ENCODE measurements at places on chromosomes 16 and 17. TPM values are rescaled to one million over a fixed set of nuclear protein-coding genes. Genes with fewer than 3 reads are reported as not detected.

DNA sequence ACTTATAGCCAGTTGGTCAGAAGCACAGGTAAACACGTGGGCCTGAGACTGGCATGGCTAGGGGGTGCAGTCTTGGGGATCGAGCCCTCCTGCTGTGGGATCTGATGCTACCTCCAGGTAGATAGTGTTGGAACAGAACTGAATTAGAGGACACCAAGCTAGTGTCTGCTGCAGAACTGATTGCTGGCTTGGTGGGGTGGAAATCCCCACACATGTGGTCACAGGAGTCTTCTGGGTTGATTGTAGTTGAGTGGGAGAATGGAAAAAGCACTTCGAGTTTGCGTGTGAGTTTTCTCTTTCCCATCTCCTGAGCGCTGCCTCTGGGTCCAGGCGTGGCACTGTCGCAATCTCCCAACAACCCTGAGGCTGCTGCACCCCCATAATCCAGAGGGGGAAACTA, 8.0 kb upstream of the SPATA32 start:
- no peak for DNase-seq

Gene KRTAP3-1
- total RNA-seq = not detected

DNA sequence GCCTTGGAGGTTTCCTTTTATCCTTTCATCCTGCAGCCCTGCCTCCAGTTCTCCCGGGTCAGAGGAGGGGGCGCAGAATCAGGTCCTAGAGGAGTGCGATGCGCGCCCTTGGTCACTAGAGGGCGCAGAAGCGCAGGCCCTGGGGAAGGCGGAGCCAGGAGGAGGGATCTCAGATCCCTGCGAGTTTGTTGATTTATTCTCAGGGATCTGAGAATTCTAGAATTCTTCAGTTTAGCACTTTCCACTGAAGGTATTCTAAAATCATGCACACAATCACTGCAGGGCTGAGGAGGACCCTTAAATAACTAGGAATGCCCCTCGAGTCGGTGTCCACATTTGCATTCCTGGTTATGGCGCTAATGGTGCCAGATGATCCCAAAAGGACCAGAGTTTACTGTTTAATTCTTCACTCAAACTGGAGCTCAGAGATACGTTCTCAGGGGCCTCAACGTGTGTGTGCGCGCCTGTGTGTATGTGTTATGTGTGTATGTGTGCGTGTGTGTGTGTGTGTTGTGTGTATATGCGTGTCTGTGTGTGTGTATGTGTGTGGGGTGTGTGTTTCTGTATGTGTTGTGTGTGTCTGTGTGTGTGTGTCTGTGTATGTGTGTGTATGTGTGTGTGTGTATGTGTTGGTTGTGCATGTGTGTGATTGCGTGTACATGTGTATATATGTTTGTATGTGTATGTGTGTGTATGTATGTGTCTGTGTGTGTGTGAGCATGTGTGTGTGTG, 6.9 kb upstream of the ELAC2 start:
- peak; percentile 78 for DNase-seq

DNA sequence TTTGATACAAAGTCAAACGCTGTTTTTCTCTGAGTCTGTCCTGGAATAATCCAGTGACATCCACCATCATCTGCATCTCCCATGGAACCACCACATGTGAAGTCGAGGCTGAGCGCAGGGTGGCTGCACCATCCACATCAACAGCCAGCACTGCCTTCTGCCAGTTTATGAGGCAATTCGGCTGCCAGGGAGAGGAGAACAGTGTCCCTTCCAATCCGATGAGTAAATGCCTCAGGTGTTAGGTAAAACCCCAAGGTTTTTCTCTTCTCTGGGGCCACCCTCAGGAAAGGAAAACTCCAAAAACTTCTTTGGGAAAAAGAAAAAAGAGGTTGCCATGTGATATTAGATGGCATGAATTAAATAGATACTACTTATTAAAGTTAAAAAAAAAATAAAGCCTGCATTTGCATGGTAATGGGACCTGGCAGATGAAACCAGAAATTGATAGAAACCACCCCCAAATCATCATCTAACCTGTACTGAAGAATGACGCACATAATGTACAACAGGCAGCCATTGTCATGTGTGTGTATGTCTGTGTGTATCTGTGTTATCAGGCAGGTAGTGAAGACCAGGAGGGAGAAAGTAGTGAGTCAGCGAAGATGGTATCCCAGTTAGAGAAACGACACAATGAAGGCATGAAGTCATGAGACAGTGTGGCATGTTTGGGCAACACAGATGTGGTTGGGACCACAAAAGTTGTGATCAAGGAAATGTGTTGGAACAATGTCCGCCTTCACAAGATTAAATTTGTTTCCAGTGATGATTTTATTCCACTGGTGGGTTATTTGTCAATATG, 478.7 kb downstream of the CDH13 start:
- DNase-seq = no peak

GRCh38 chr16:3810818-3811217, 69.7 kb downstream of the CREBBP start:
- no peak for DNase-seq

Gene CLDN7
- 1,244 TPM for total RNA-seq

Gene FA2H
- 17.3 TPM for total RNA-seq

DNA sequence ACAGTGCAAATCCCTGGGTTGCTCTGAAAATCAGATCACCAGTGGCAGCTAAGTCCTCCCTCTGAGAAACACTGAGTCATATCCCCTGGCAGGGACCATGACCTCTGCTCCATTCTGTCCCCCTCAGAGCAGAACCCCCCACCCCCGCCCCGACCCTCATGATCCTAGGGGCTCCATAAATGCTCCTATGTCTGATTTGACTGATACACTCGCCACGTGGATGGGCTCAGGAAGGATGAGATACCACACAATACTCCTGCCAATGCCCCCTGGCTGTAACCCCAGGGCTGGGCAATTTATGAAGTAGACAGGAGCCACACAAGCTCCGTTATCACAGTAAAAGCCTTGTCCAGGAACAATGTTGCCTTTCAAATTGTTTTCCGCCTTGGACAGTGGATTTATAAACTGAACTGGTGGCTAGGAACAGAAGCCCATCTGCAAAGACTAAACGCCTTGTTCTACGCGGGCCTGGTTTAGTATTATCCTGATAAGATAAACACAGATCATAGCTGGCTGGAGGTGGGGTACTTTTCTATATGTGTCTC, 394.8 kb downstream of the SLC39A11 start:
- no peak for DNase-seq

DNA sequence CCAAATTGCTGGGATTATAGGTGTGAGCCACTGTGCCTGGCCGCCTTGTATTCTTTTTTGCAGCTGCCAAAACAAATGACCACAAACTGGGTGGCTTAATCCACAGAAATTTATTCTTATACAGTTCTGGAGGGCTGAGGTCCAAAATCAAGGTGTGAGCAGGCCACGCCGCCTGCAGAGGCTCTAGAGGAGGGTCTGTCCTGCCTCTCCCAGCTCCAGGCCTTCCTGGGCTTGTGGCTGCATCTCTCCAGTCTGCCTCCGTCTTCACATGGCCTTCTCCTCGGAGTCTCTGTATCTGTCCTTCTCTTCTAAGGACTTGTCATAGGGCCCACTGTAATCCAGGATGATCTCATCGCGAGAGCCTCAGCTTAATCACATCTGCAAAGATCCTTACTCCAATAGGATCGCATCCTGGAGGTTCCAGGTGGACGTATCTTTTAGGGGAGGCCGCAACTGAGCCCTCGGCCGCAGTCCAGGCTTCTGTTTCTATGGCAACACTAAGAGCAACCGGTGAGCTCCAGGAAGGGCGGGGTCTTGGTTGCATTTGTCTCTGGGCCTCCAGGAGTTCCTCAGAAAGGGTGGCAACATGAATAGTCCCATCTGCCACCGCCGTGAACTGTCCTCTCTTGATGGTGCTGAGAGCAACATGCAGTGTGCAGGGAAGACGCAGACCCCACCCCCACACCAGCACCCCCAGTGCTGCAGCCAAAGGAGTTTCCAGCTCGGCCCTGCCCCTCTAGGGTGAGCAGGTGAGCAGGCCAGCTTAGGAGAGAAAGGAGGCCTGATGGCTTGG, 29.5 kb upstream of the CREBBP start:
- DNase-seq = no peak

DNA sequence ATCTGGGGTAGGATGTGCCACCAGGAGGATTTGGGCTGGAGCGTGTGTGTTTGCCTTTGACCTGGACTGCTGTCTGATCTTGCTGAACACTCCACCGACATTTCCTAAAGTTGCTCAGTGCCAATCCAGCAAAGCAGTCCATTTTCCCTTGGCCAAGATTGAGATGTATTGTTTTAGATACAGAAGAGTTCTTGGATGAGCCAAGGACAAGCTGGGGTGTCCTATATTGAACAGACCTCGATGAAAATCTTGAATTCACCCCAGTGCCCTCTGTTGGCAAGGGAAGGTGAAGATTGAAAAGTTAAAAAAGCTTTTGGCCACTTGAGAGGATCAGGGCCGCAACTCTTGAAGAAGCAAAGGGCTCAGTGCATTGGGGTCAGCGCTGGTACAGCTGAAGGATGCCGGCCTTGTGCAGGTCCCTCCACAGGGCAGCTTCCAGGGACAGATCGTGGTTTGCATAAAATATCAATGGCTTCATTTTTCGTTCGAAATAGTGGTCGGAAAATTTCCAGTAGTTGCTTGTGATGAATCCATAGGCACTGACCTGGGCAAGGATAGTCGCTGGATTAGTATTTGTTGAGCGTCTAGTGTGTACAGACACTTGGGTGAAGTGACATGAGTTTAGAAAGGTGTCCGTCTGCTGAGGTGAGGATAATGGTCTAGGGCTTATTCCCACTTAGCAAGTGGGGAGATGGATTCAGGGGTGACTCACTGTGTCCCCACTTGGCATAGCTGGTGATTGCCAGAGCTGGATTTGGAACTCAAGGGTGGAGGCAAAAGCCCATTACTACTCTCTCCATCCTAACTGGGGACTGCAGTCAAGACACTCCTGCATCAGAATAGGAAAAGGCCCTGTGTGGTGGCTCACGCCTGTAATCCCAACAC, 19.7 kb downstream of the ST6GALNAC2 start:
- no peak for DNase-seq

Measured in mucosa of descending colon (tissue), 3 donors.